Spinal cord (tissue), 10 donors: ENCODE measurements at places on chromosomes 5 and 9. TPM values are rescaled to one million over a fixed set of nuclear protein-coding genes. Genes with fewer than 3 reads are reported as not detected.

Gene PCDHGA10
- polyA plus RNA-seq, result 21.1 TPM

Gene HK3
- 1.6 TPM for polyA plus RNA-seq

Gene NMUR2
- 1.0 TPM for polyA plus RNA-seq

Gene WHRN
- 26.8 TPM for polyA plus RNA-seq

Gene PNPLA7
- 6.5 TPM for polyA plus RNA-seq

Gene ATP10B
- 4.1 TPM for polyA plus RNA-seq

Gene EXD3
- 43.5 TPM for polyA plus RNA-seq

Gene ZFR
- polyA plus RNA-seq, result 102 TPM

Gene LOX
- polyA plus RNA-seq, result 10.0 TPM

Gene NAIF1
- polyA plus RNA-seq, result 11.0 TPM

Gene IL13
- not detected for polyA plus RNA-seq

Gene STX17
- 23.0 TPM for polyA plus RNA-seq

Gene F2RL1
- polyA plus RNA-seq, result 2.3 TPM

Gene LCN15
- polyA plus RNA-seq, result 0.14 TPM

Gene CRB2
- 17.8 TPM for polyA plus RNA-seq
